Hippocampal formation (tissue), 2 donors: ENCODE measurements at places on chromosomes 4 and X.

GRCh38 chr4:159410076-159410777 lies 307.3 kb downstream of the RAPGEF2 start:
- no peak for DNase-seq

DNA sequence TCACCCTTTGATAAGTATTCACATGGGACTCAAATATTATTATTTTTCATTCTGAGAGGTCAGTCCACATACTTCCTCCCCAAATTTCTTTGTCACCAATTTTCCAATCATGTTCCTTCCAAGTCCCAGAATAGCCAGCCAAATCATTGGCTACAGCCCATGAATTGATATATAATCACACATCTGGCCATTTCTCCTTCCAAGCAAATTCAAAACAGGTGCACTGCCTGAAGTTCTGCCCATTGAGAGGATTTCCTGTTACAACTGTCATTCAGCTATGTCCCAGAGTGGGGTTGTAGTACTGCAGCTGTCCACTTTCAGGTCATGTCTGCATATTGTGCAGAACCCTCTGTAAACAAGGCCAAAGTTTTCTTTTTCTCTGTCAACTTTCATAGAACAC lies 347.8 kb downstream of the GRID2 start:
- no peak for DNase-seq

- DNase-seq = no peak
Observed at GRCh38 chrX:114006664-114007063, 577.2 kb upstream of the HTR2C start.

DNA sequence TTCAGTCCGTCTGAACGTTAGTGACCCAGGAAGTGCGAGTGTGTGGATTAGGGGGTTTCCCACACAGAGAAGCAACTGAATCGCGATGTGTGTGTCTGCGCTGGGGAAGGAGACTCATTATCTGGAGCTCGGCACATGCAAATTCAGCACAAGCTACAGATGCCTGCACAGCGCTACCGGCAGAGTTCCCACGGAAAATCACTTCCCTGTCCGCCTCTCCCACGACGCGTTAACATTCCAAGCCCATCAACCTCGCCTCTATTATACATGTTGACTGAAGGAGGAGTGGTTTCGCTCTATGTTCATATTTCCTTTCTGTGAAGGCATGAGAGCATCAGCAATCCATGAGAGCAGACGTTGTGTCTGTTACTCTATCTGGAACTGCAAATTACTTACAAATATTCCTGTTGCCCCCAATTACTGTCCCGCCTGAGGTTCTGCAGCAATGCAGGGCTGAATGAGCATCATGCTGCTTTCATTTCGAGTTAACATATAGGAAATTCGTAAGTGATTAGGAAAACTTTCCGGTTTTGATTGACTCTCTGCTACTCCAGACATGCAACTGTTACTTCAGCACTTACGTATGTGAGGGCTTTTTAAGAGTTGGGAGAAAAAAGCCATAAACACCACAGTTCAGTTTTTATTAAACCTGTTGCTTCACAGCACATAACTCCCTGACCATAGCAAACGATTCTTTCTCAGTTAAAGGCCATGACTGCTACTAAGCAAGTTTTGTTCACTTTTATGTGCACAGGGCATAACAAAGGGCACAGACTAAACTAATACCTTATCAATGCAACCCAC lies 15.0 kb upstream of the MTNR1A start:
- DNase-seq = no peak

GRCh38 chrX:47662144-47662657 lies 3.2 kb upstream of the UXT start:
- no peak for DNase-seq

DNA sequence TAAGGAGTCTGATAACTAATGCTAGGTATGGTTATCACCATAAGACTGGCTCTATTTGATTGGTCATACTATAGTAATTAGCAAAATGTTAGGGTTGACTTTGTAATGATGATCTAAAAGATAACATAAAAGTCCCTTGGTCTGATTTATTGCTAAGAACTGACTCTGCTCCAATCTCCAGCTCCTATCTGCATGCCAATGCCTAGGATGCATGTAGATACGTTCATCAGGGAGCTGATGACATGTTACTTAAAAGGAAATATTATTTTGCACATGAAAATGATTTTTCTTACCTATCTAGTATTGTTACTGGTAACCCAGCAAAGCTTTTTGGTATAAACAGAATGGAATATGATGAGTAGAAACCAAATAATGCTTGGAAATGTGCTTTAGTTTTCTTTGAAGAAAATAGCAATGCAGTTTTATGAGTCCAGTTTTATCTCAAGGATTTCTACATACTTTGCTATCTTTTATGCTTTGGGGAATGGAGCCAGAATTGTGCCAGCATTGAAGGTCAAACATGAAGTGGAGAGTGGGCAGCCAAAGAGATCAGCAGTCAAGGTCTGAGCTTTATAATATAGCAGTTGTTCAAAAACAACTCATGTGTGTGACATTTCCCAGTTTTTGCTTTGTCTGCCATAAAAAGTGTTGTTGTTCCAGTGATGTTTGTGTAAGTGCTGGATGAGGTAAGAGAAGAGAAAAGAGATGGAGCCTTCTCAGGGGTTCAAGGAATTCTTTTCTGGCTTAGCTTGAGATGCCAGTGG lies 121.0 kb downstream of the ARHGAP24 start:
- DNase-seq = no peak

GRCh38 chr4:174222266-174222872 lies 61.1 kb downstream of the FBXO8 start:
- no peak for DNase-seq
